Cerebellar cortex (tissue), 1 donor: ENCODE measurements at places on chromosomes 7 and 10.
A peak's percentile ranks its signal among the peaks of the same experiment; 100 is the strongest.

- no peak for DNase-seq
Measured at GRCh38 chr10:88920986-88921593, 31.5 kb downstream of the ACTA2 start.

DNA sequence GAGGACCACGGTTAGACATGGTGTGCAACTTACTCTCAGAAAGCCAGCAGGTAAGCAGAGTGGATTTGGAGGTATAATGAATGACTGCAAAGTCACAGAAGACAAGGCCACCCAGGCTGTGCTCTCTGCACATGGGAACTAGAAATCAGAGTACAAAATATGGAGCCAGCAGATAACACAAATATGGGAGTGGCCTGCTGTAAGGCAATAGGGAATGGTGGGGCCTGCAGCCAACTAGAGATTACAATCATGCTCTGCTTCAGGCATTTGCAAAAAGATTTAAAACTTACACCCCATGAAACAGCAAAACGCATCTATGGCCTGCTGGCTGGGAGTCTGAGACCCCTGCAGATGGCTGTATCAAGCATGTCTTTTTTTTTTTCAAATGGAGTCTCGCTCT is 47.0 kb downstream of the RGS10 start:
- no peak for DNase-seq

GRCh38 chr10:72679838-72680241 is 12.1 kb upstream of the MCU start:
- DNase-seq = no peak

DNA sequence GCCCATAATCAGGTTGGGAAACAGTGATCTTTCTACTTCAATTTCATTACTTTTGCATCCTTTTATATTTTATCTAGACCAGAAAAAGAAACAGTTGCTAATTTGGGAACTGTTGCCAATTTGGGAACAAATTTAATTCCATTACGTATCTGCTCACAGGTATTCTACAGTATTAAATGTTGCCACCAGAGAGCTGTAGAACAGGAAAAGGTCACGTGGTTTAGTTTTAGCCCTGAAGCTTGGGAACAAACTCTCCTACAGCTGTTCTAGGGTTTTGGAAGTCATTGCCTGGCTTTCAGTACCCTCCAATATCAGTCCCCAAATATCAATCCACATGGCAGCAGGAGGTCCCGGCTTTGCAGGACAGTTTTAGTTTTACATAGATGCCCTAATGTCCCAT is 172.7 kb downstream of the DGKI start:
- DNase-seq = no peak

GRCh38 chr7:29115130-29115687 is 31.1 kb downstream of the CPVL start:
- no peak for DNase-seq

DNA sequence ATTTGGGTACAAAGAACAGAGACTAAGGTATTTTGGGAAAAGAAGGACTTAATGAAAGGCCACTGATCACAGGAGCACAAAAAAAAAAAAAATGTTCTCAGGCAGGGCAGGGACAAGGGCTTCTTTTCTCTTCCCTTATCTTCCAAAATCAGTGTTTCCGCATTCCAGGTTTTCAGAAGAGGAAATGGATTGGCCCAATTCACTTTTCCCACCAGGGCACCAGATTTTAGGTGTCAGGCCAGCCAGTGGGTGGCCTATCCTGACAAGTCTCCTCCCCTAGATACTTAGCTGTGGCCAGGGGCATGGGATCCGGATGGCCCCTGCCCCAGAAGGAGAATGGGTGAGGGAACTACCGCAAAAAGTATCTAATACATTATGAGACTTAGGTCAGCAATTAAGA is 88.9 kb upstream of the WAC start:
- peak; percentile 16 for DNase-seq

- DNase-seq = no peak
Measured at GRCh38 chr7:101517304-101517703, 111.8 kb downstream of the MYL10 start.

GRCh38 chr7:47763063-47763974 is 181.4 kb upstream of the TNS3 start:
- DNase-seq = peak; percentile 65

- DNase-seq = no peak
Measured at GRCh38 chr7:5375925-5376324, 47.7 kb downstream of the TNRC18 start.

DNA sequence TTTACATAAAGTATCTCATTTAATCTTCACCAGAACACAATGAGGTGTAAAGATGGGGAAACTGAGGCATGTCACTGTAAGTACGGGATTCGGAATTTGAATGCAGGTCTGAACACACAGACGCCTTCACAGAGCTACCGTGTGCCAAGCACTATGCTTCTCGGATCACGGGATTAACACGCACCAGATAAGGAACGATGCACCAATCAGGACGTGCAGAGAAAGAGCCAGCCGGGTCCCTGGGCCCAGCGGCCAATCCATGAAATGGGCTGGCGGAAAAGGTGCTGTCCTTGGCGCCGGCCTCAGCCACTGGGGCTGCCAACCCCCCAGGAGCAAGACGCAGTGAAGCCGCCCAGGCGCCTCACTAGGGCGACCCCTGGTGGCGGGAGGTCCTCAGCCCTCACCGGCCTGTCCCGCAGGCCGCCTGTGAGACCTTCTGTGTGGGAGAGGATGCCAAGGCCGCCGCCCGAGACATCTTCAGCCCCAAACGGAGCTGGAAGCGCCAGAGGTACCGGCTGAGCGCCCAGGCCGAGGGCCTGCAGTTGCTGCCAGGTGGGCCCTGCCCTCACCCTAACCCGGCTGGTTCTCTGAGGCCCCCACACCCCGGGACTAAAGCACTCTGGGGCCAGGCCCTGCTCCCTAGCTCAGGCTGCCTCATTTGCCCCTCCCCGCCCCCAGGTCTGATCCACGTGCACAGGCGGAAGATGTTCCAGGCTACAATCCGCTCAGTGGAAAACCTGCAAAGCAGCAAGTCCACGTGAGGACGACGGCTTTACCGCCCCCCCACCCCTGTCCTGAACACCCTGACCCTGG is 15.6 kb downstream of the ATG9B start:
- DNase-seq = peak; percentile 46

GRCh38 chr10:95798096-95798855 is 42.3 kb downstream of the ENTPD1 start:
- no peak for DNase-seq

DNA sequence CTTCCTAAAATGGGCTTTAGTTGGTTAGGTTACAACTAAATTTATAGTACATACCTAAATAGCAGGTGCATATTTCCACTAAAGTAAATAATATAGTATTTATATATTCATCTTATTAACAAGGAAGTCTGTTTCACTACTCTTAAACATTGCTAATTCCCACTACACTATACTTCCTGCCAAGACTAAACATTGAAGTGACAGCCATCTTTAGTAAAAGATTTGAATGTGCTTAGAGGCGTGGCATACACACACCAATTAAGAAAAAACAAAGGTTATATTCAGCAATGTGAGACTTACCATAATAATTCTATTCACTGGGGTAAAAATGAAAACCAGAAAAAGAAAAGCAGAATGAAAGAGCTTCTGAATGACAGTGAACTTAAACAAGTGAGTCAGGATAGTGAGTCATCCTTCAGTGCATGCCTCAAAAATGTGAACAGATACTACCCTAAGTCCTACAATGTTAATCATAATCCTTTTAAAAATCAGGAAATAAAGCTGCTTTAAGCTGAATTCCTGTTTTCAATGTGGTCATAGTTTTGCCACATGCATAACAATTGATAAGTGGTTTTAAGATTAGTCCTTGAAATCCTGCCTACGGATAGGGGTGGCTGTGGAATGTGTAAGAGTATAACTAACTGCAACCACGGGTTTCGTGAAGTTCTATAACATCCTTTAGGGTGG is 59.4 kb downstream of the USP6NL start:
- no peak for DNase-seq

DNA sequence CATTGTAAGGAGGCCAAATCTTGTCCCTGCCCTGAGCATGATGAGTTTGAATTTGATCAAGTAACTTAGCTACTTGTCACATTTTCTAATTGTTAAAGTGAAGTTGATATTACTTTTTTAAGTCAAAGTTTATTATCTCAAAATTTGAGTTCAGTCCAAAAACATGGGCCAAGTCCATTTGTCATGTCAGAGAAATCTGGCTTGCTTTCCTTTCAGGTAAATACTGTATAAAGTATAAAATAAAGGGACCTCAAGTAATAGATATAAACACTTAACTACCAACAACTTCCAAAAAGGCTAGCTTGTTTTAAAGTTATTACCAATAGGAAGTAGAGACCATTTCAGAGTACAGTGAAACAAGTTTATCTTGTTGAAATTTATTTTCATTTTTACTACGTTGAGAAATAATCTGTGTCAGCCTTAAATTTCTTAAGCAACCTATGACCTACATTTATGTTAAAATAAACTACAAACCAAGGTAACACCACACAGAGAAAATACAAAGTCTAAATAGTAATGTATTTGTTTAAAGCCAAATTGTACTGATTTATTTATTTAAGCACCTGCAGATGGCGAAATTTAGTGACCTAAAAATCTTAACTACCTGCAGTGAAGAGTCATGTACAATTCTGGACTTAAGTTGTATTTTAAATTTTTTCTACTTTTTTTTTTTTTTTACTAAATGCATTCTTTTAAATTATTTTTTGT is 36.5 kb downstream of the FHIP2A start:
- DNase-seq = no peak
